ENCODE measurements at places on chromosomes 5 and 9.

DNA sequence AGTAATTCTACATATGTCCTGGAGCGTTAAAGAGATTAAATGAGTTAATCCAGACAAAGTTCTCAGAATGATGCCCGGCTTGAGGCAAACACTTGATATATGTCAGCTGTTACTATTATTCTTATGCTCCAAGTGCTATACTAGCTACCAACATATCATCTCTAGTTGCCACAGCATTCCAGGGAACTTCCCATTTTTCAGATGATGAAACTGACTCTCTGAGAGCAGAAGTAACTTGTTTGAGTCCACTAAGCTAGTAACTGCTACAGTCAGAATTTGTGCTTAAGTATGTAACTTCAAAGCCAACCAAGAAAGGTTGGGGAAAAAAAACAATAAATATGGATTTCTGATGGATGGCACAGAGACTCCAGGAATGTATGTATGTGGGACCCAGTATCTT, 98.1 kb downstream of the CDK5RAP2 start:
- no peak for ATAC-seq

- ATAC-seq, result no peak
These were observed 79.1 kb upstream of the ADAMTSL1 start for GRCh38 chr9:18394847-18395351.

GRCh38 chr9:121299467-121300282, 31.7 kb downstream of the GSN start:
- peak; percentile 57 for ATAC-seq

- ATAC-seq, result no peak
These were observed 77.4 kb downstream of the OTULIN start for GRCh38 chr5:14741801-14742440.

- ATAC-seq, result no peak
These were observed 812 bp downstream of the CACFD1 start for GRCh38 chr9:133460405-133461175.

- no peak for ATAC-seq
These were observed 12.6 kb downstream of the IRX2 start for GRCh38 chr5:2738700-2739359.

GRCh38 chr5:36607114-36607571, 737 bp downstream of the SLC1A3 start:
- ATAC-seq, result peak; percentile 41

- ATAC-seq, result no peak
These were observed 6.0 kb upstream of the PITX1 start for GRCh38 chr5:135040034-135040332.

- ATAC-seq, result peak; percentile 79
These were observed 6.7 kb downstream of the NRARP start for GRCh38 chr9:137295238-137295811.

DNA sequence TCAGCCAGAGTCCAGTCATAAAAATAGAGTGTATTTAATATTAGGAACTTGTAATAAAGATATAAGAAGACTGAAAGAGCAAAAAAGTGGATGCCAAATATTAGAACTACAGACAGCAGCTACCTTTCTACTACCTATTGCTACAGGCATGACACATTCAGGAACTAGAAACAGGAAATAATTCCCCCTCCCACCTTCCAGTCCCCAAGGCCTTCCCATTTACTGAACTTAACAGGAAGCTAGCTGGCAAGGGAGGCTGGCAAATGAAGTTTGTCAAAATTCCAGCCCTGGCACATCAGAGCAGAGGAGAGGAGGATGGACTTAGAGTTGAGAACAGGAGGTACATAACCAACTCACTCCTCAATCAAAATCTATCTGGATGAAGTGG, 50.2 kb upstream of the RIC1 start:
- ATAC-seq, result no peak

- no peak for ATAC-seq
These were observed 36.2 kb downstream of the IARS1 start for GRCh38 chr9:92257327-92257726.

- no peak for ATAC-seq
These were observed 1.0 kb downstream of the EGR1 start for GRCh38 chr5:138466125-138466899.

- no peak for ATAC-seq
These were observed 31.6 kb upstream of the NAA35 start for GRCh38 chr9:85909390-85909789.

- ATAC-seq, result no peak
These were observed 38.9 kb downstream of the ADAMTS16 start for GRCh38 chr5:5179079-5179478.

DNA sequence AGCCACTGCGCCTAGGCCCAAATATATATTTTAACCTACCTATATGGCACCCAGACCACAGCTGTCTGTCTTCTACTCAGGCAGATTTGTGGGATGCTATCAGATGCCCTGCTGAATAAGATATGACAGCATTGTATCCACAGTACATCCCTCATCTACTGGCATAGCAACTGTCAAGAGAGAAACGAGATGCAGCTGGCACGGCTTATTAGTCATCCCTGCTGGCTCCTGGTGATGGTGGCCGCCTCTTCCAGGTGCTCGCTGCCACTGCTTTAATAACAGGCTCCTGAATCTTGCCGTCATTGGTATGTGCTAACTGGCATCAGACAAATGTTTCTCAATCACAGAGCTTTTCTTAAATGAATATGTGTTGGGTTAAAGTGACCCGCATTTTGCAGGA, 34.0 kb downstream of the B4GALT1 start:
- peak; percentile 62 for ATAC-seq

- no peak for ATAC-seq
These were observed 393.8 kb downstream of the TAF11L14 start for GRCh38 chr5:18028036-18028435.

DNA sequence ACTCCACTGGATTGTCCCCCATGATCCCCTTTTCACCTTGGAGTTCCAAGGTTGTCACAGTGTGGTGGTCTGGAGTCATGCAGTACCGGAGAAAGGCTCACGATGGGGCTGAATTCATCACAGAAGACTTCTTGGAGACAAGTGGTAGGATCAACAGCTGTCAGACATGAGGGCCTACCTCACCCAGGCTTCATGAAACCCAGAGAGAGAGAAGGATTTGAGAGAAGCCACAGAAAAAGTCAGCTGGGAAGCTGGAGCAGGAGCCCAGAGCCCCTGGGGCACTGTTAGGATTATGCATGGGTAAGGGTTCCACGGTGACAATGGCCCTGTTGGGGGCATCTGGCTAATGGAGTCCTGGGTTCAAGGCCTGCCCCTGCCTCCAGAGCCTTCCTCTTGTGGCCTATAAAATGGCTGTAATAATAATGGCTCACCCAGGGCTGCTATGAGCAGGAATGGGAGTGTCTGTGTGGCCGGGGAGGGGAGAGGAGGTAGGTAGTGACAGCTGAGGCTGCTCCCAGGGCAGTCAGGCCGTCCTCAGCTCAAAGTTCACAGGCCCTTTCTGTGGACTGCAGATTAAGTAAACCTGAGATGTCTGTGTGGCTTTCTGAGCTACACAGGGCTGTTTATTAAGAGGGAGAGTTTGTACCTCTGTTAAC, 910 bp downstream of the TRIM14 start:
- peak; percentile 42 for ATAC-seq

DNA sequence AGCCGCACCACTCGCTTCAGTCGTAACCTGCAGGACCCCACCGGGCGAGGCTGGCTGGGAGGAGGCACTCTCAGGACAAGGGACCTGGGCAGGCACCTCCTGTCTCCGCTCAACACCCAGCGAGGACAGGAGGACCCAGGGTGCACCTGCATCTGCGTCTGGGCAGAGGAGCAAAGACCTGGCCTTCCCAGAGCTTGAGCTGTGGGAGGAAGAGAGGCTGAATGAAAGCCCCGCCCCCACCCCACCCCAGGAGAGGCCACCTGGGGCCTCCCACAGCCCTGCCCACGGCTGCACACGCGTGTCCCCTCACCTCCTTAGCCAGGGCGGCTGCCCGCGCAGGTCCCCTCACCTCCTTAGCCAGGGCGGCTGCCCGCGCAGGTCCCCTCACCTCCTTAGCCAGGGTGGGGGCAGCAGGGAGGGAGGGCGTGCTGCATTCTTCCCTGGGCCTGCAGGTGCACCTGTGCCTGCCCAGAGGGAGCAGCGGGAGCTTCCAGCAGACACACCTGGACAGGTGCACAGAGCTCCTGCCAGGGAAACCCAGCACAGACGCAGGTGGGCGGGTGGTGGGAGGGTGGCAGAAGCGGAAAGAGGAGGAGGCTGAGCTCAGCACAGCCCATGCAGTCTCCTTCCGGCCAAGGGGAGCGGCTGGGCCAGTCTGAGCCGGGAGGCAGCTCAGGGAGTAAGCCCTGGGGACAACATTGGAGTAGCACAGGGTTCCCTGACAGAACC, 18.5 kb upstream of the SLC12A7 start:
- no peak for ATAC-seq

DNA sequence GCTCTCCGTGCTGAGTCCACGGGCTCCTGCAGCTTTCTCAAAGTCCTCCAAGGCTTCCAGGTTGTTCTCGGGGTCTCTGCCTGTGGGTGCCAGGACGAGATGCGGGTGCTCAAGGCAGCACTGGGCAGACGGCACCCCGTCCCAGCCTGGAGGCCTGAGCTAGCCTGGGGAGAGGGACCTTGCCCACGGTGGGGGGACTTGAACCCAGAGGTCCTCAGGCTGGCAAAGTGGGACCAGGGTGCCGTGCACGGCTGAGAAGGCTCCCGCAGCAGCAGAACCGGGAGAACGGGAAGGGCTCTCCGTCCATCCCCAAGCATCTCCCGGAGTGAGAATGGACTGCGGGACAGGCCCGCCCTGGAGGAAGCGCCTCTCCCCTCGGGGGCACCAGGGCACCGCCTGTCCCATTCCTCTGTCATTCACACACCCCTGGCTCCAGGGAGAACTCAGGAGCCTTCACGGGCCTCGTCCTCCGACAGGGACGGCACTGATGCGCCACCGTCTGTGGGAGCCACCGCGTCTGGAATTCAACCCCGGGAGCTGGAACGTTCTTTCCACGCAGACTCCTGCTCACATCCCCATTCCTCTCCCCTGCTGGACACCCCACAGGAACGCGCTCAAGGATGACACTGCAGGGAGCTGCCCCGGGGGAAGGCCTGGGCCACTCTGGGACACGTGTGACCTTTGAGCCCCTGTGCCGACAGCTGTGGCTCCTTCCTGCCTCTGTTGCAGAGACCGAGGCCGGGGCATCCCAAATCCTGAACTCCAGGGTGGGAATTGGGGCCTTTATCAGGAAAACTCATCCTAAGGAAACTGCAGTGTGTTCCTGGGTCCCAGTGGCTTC, 16.3 kb upstream of the OBP2B start:
- no peak for ATAC-seq

- peak; percentile 2 for ATAC-seq
These were observed 35.2 kb downstream of the SH3PXD2B start for GRCh38 chr5:172418862-172419814.

DNA sequence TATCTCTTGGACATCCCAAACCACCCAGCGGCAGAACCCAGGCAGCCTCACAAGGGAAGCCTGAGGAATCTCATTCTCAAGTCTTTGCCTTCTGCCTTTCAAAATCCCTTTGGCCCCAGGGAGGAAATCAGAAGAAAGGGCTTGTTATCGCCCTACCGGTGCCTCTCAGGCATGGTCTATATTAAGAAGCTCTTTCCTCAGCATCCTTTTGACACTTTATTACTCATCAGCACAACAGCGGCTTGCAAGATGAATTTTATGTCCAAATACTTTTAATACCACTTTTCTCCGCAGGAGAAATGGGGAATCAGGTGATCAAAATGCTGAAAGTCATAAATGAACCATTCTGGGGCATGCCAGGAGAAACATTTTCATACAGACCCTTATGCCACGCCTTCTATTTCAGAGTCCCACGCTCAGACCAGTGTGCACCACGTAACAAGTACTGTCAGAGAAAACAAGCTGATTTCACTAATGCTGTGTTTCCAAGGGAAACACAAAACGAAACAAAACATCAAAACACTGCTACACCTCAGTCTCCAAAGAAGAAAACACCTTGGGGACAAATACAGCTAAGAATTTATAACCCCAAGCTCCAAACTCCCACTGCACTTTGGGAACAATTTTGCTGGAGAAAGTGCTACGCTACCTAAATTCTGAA, 30.0 kb downstream of the RAPGEF1 start:
- ATAC-seq, result peak; percentile 58

DNA sequence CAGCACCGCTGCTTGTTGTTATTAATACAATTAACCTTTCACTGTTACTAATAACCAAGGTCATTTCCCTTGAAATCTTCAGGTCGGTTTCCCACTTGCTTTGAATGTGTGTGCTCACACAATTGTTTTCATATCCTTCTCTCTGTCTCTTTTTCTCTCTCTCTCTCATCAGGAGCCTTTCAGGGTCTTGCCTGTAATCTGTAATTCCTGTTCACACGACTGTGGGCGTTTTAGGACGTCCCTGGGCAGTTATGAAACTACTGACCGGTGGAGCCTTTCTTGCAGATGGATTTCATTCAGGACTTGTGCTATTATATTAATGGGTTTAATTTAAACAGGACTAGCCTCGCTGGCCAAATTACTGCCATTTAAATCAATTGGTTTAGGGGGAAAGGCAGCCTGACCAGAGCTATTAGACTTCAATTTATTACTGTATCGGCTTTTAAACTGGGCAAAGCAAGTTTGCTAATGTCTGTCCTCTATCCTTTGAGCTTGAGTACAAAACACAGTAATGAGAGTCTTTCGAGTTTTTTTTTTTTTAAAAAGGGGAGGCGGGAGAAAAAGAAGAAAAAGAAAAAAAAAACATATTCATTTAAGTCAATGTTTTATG, 316.0 kb upstream of the TLE4 start:
- ATAC-seq, result no peak

GRCh38 chr5:8864053-8864452, 681.8 kb downstream of the SEMA5A start:
- peak; percentile 82 for ATAC-seq

GRCh38 chr5:170769898-170770416, 13.6 kb upstream of the GABRP start:
- ATAC-seq, result no peak

- ATAC-seq, result peak; percentile 81
These were observed 1.1 kb upstream of the BASP1 start for GRCh38 chr5:17216176-17216973.

- no peak for ATAC-seq
These were observed 688.4 kb downstream of the PTPRD start for GRCh38 chr9:9924376-9924775.

DNA sequence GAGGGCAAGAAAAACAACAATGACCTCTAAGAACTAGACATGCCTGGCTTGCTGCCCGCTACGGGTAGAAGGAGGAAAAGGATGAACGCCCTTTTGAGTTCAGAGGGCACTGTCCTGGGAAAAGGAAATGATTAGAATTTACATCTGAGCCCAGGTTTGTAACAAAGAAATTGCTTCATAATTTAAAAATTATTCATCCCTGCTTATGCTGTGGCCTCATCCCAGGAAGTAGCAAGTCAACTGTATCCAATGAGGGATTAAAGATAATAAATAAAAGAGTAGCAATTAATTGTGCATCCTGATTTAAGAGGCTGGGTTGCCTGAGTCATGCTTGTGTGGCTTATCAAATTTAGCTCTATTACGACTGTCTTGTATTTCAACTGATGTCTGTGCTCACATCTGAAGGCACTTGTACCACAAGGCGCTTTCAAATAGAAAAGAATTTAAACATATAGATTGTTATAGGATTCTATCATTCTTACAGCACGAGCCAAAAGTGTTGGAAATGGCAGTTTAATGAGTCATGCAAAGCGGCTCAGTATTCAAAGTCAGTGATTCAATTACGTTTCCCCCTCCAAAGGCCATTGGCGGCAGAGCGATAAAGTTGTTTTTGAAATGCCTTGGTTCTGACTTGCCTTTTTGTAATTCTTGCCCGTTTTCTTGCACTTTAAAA, 40.0 kb upstream of the DMRT1 start:
- ATAC-seq, result peak; percentile 71
